ENCODE measurements at places on chromosomes 1 and 21.
A peak's percentile ranks its signal among the peaks of the same experiment; 100 is the strongest.

- no peak for DNase-seq
Measured at GRCh38 chr1:209651138-209651587, 1.1 kb downstream of the LAMB3 start.

GRCh38 chr1:223540485-223541106 is 124.9 kb downstream of the CAPN8 start:
- no peak for DNase-seq

- DNase-seq = no peak
Measured at GRCh38 chr21:31254131-31254530, 89.9 kb downstream of the TIAM1 start.

- DNase-seq = peak; percentile 8
Measured at GRCh38 chr1:94552071-94552586, 10.6 kb upstream of the F3 start.

GRCh38 chr1:32742199-32742947 is 39.8 kb upstream of the SYNC start:
- DNase-seq = peak; percentile 42

GRCh38 chr1:69244211-69244610 is 323.5 kb upstream of the LRRC7 start:
- DNase-seq = no peak
